ENCODE measurements at places on chromosomes 4 and X. TPM values are rescaled to one million over a fixed set of nuclear protein-coding genes. Genes with fewer than 3 reads are reported as not detected.

GRCh38 chr4:148034813-148035212 lies 302.9 kb downstream of the ARHGAP10 start:
- no peak for DNase-seq

DNA sequence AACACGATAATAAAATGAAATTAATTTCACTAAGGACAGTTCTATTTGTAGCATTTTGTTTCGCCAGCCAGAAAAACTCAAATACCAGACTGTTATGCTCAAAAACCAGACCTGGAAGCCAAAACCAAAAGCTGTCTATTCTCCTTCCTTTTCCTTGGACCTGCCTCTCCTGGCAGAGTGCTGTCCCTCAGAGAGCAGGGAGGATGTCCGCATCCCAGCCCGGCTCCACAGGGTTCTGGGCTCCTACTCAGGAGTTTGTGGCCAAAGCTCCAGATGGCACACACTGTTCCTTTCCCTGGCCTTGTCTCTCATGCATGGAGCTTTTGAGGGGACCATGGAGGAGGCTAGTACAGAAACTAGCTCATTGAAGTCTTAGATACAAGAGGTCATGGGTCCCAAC lies 41.9 kb upstream of the C1QTNF7 start:
- no peak for DNase-seq

Gene NEIL3
- total RNA-seq = not detected

DNA sequence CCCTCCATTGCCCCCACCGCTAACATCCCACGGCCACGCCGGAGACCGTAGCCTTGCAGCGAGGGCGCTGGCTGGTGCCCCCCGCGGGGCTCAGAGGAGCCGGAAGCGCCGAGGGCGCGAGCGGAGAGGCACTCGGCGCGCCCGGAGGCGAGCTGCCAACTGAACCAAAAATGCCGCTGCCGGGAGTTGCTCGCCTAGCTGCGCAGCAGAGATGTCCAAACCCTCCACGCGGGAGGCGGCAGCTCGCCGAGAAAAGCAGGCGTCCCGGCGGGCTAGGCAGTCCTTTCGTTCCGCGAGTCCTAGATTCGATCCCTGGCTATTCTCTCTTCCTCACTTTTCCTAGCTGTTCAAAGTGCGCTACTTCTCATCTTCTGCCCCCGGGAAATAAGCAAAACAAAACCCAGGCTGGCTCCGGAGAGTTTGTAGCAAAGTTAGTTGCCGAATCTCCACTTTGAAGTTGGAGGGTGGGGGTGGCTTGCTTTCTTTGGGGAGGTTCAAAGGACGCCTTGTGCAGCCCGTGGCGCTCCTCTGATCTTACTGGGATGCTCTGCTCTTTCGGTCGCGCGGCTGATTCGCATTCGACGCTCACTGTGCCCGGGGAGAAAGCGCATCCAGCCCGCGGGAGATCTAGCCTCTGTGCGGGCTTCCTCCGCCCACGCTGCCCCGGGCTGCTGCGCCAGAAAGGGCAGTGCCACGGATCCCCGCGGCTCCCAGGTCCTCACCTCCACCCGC lies 723 bp downstream of the NKX6-1 start:
- DNase-seq = no peak

- DNase-seq = no peak
Observed at GRCh38 chrX:155514225-155514624, 55.8 kb upstream of the F8A3 start.

DNA sequence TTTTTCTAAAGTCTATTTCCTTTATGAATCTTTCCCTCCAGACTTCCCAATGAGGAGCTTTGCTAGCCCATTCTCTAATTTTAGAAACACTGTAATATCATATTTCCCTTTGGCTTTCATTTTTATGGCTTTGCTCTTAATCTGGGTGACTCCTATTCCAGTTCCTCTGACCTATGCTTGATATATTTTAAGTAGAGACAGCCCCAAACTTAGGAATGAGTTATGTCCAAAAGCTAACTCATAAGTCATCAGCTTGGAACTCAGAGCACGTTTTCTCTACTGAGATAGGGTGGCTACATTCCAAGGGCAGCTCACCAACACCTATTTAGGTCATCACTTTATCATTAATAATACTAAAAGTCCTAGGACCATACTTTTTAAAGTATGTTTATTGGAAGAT lies 77.8 kb downstream of the OR13H1 start:
- no peak for DNase-seq

Gene SLC2A9
- 6.0 TPM for total RNA-seq

- DNase-seq = no peak
Observed at GRCh38 chr4:140243278-140243753, 89.3 kb upstream of the MAML3 start.

DNA sequence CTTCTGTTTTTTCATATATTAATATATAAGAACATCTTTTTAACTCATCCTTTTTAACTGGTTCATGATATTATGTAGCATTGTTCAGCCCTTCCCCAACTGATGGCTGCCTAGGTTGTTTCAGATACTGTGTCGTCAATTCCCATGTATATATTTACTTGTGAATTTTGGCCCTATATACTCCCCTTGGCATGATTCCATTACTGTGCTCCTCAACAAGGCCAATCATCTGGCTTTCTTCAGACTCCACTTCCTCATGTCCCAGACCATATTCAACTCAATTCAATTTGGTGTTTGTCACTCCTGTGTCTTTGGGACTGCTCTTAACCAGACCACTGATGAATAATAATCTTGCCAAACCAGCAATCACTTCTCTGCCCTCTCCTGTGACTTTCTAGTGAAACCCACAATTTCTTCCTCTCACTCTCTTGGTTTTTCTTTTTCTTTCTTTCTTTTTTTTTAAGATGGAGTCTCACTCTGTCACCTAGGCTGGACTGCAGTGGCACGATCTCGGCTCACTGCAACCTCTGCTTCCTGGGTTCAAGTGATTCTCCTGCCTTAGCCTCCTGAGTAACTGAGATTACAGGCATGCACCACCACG lies 2.7 kb upstream of the WDR45 start:
- no peak for DNase-seq

Gene CISD2
- 11.1 TPM for total RNA-seq

- DNase-seq = no peak
Observed at GRCh38 chrX:40931921-40932320, 153.3 kb upstream of the USP9X start.

DNA sequence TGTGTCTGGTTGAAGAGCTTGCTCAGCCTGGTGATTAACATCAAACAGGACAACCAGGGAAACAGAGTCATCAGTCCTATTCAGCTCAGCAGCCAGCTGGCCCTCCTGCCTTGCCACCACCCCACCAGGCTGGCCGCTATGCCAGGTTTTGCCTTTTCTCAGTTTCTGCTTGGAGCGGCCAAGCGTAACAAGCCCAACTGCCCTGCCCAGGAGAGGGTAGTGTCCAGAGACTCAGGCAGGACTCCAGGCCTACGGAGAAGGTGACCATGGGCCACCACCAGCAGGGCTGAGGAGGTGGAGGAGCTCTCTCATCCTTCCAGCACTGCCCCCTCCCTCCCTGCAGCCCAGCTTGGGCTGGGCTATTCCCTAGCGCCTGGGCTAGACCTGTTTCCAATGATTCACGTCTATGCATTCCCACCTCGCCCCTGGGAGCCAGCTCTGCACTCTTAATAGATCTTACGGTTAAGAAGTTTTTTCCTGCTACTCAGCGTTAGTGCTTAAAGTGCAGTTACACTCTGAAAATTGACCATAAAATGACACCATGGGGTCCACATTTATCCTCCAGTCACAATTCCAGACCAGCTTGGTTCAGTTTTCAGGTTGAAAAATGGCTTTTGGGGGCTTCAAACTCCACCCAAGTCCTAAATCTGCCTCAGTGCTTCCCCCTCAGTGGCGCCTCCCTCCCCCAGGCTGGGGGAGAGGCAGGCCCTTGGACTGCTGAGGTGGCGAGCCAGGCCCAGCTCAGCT lies 124.0 kb upstream of the PJA1 start:
- DNase-seq = no peak

DNA sequence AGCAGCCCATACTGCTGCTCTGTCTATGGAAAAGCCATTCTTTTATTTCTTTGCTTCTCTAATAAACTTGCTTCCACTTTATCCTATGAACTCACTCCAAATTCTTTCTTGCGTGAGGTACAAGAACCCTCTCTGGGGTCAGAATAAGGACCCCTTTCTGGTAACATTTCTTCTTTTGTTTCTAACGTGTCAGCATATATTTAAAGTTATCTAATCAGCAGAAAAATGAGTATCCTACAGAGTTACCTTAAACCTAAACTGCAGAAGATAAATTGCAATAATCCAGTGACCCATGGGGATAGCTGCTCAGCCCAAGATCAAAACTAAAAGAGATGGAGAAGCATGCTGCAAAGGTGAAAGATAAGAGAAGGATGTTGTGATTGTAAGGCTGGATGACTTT lies 4.0 kb downstream of the ADH5 start:
- DNase-seq = no peak
